ENCODE measurements at places on chromosomes 13 and 19.

DNA sequence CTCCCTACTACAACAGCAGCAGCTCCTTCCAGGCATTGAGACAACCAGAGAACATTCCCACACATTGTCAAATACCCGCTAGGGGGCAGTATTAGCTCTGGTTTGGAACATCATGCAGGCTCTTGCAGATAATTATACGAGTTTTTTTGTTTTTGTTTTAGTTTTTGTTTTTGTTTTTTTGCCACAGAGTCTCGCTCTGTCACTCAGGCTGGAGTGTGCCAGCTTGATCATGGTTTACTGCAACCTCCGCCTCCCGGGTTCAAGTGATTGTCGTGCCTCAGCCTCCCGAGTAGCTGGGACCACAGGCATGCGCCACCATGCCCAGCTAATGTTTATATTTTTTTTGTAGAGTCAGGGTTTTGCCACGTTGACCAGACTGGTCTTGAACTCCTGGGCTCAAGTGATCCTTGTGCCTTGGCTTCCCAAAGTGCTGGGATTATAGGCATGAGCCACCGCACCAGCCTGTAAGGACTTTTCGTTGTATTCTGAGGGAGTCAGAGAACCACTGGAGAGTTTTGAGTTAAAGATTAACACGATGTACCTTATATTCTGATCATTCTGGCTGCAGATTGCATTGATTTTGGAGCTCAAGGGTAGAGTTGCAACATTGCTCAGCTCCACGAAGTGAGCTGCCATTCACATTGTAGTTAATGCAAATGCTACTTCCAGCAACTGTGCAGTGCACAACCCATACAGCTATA, 41.7 kb upstream of the CEACAM20 start:
- peak; percentile 36 for DNase-seq

DNA sequence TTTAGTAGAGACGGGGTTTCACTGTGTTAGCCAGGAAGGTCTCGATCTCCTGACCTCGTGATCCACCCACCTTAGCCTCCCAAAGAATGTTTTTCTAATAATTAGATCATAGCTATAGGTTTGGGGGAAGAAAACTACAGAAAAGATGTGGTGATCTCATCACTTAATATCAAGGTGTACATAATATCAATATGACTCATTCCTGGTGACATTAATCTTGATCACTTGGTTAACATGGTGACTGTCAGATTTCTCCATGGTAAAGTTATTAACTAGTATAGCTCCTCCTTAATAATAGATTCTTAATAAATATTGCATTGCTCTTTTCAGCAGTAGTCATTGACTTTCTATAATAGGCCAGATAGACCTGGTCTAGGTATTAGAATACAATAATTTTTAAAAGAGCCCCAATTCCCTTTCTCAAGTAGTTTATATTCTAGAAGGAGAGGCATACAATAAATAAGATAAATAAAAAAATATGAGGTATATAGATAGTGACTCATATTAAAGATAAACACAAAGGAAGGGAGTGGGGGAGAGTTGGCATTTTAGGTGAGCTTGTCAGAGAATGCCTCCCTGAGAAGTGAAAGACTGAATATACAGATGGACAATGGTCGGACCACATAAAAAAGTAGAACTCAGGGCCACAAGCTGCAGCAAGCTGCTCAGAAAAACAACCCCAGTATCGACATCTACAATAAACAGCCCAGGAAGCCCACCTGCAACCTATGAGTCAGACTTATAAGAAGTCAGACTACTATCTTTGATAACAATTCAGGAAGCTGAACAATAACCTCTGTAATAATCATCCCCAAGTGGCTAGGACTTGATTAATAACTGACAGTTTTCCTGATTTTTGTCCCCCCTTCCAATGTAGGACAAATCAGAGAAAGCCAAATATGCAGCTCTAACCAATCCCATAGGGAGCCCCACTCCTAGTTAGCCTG, 210.8 kb downstream of the RFC3 start:
- no peak for DNase-seq

- DNase-seq: no peak
These were observed 601.8 kb downstream of the SLITRK6 start for GRCh38 chr13:85197431-85197830.

- peak; percentile 22 for DNase-seq
These were observed 413.1 kb downstream of the KCNRG start for GRCh38 chr13:50428183-50428877.

DNA sequence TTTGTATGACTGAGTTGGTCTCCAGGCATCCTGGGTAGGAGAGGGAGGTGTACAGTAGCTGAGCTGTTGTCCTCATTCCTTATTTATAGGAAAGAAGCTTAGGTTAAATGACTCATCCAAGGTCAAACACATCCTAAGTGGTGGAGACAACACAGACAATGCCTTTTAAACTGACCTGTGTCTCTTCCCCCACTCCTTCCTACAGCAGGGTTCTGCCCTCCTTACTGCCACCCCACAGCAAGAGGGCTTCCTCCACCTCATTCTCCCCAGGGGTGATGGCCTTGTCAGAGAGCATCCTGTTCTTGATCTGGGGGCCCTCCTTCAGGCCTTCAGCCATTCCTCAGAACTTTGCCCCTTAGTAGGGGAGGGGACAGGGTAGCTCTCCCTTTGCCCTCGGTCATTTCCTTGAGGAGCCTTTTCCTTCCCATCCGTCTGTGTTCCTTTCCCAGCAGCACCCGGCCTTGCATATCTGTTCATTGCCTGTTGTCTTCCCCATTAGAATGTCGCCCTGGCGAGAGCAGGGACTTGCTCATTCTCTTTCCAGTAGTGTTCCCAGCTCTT, 48.2 kb upstream of the GPI start:
- no peak for DNase-seq

- DNase-seq: peak; percentile 35
These were observed 62.1 kb downstream of the DGKH start for GRCh38 chr13:42110410-42111155.

GRCh38 chr13:114144606-114145244, 12.3 kb upstream of the RASA3 start:
- no peak for DNase-seq

GRCh38 chr13:105902396-105902795, 633.1 kb downstream of the EFNB2 start:
- no peak for DNase-seq

DNA sequence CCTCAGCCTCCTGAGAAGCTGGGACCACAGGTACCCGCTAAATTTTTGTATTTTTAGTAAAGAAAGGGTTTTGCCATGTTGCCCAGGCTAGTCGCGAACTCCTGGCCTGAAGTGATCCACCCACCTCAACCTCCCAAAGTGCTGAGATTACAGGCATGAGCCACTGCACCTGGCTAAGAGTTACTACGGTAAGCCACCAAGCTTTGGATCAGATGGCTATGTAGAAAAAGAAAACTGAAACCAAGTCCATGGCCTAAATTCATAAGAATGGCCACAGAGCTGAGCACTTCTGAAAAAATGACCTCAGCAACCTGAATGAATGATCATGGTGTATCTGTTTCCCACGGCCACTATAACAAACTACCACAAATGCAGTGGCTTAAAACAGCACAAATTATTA, 9.4 kb downstream of the OPA3 start:
- DNase-seq: no peak

GRCh38 chr13:32751340-32751739, 165.1 kb downstream of the PDS5B start:
- DNase-seq: no peak

- no peak for DNase-seq
These were observed 107.2 kb upstream of the CACNA1A start for GRCh38 chr19:13613447-13613846.

- no peak for DNase-seq
These were observed 4.2 kb downstream of the SHC2 start for GRCh38 chr19:456547-457110.

- DNase-seq: no peak
These were observed 4.1 kb downstream of the ATP11A start for GRCh38 chr13:112693831-112694497.

DNA sequence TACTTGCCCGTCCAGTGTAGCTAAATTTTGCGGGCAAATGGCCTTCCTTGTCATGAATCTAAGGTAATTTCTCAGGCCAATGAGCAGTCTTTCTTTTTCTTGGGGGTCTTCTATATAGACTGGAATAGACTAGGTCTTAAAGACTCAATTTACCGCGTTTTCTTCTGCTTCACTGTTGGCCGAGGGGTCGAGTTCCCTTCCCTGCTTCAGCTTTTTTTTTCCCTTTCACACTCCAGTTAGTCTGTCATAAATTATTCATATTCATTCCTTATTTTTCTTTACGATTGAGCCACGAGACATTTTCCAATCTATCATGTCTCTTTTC, 276 bp downstream of the ALG11 start:
- DNase-seq: no peak

- DNase-seq: no peak
These were observed 34.6 kb upstream of the SOX1 start for GRCh38 chr13:112032186-112032993.

DNA sequence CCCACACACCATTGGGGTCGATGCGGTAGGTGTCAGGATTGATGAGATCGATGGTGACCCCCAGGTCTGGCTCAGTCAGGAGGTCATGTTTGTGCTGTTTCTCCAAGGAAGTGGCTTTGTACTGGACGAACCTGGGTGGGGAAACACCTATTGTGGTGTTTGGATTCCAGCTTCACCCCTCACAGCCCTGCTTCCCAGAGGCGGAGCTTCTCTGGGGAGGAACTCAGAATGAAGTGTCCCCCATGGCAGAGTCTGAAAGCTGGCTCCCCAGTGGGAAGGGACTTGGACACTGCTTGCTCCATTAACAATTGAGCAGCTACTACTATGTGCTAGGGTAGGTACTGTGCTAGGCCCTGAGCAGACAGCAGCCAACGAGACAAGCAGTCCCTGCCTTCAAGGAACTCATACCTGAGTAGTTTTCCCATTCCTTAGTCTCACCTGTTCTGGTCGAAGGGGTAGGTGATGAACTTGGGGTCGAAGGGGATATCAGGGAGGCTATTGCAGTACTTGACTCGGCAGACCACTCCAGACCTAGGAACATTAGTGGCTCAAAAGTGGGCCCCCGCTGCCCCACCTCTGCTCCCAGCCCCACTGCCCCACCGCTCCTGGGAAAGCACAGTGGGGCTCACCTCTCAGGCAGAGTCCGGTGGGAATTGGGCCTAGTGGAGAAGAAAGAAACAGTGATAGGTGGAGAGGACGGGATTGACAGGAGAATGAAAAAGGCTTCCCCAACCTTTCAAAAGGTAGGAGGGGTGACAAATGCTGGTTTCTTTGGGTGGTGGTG, 1.1 kb downstream of the PAF1 start:
- DNase-seq: no peak

DNA sequence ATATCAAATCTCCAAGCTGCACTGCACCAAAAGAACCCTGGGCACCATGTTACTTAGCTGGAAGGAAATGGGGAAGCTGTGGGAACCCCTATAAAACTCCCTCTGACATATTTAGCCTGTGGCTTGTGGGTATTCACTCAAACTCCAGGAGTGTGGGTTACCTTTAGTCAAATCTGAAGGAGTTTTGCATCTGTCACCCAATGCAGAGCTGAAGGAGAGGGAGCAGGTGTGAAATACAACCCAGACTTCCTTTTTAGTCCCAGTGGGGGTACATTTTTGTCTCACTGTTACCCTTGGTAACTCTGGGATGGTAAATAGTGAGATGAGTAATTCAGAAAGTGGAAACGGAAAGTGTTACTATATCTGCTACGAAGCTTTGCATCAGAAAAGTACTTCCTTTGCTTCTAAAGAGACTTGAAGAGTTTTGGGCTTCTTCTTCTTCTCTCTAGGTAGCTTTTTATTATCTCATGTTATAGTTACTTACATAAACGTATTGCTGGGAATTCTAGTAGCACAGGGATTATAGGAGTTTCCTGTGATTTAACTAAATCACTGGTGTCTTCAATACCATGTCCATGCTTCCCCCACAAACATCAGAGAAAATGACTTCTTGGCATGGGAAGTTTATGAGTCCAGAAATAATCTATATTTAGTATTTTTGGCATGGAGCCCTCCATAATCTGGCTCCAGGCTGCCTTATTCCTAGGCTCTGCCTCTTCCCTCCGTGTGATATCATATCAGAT, 105.9 kb downstream of the AKAP11 start:
- DNase-seq: no peak

- DNase-seq: no peak
These were observed 9.6 kb downstream of the PEPD start for GRCh38 chr19:33512021-33512420.

GRCh38 chr19:45615795-45616703, 14.0 kb upstream of the GPR4 start:
- peak; percentile 60 for DNase-seq

- no peak for DNase-seq
These were observed 209.3 kb downstream of the HS6ST3 start for GRCh38 chr13:96299235-96299634.

DNA sequence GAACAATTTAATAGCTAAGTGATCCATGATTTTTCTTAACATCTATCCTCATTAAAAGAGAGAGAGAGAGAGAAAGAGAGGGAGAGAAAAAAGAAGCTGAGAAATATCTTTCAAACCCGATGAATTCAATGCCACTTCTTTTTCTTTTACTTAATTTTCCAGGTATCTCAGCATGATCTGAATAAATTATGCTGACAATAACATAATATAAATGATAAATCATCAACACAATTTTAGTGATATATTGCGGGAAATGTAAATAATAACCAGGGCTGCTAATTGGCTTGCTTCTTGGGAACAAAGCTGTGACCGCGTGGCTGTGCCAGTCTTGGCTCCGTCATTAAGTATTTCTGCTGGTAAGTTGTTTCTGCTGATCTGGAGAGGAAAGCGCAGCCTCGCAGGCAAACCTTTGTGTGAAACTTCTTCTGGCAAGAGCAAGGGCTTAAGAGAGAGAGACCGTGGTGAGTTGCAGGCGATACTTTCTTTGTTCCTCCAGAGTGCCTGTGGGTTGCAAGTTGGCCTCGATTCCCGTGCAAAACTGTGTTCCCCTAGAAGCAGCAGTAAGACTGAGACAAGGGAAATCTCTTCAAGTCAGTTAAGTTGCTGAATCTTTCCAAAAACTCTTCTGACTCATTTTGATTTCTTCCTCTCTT, 489.1 kb upstream of the TSHZ3 start:
- DNase-seq: no peak

DNA sequence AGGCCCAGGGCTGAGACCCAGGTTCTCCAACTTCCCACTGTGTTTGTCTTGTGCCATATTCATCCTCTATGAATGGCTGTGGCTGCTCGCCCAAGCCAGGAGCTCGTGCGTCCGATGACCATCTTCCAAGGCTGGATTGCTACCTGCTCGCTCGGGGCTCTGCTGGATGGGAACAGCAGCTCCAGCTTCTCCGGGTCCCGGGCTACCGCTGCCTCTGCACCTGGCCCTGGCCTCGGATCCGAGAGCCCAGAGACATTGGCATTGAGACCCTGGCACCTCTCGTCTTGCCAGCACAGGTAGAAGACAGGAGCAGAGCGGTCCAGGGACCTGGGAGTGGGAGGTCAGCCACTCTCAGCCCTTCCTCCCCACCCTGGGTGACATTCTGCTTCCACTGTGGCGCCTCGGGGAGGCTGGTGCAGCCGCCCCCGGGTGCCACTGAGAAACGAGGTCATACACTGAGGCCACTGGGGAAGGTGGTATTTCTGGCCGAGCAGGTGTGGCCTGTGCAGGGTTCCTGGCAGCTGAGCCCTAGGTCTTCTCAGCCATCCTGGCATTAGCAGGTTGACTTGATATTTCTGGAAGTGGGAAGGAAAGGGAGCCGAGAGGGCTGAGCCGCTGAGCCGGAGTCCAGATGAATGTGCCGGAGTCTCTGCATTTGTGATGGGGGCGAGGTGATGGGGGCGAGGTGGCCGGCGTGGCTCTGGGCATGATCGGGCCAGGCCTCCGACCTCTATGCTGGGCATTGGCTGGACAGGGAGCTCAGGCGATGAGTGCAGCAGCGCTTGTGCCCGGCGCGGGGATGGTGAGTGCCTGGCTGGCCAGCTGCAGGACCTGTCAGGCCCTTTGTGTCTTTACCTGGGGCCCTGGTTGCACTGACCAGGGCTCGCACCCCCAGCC, 18.6 kb downstream of the NDUFB7 start:
- no peak for DNase-seq

GRCh38 chr19:3851254-3852176, 17.3 kb downstream of the ZFR2 start:
- no peak for DNase-seq
